ENCODE measurements at places on chromosomes 7 and 10. TPM values are rescaled to one million over a fixed set of nuclear protein-coding genes. Genes with fewer than 3 reads are reported as not detected.

DNA sequence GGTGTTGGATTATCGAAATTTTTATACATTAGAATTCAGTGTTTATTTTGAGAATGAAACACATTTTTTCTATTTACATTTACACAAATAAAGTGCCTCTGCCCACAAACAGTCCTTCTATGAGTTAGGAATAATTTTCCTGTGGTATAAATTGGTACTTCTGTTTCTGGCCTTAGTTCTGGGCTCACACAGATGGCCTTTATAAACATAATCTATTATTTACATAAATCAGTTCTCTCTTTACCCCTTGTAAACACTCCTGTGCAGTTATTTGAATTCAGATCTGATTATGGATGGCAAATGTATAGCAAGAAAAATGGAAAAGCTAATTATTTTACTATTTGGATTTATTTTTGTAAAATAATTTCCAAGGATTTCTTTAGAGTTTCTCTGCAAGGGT lies 143.2 kb downstream of the PRKG1 start:
- DNase-seq = no peak

DNA sequence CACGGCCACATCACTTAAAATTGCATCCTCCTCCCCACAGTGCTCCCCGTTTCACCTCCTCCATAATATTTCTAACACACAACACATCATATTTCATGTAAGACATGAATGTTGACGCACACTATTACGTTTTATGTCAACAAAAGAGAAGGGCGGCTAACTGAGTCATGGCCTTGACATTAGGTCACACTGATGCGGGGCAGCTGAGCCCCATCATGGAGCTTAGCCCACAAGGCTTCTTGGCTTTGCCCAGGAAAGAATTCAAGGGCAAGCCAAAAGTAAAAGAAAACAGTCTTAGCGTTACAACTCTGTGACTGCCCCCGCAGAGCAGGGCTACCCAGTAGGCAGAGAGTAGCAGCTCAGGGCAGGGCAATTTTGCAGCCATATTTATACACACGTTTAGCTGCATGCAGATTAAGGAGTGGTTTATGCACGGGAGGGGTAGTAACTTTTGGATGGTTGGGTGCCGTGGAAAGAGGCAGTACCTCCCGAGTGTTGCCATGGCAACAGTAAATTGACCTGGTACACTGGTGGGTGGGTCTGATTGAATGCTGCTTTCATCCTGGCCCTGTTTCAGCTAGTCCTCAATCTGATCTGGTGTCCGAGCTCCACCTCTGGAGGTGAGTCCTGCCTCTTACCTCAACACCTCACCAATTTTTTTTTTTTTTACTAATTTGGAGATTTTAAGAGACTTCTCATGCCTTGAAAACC lies 156.2 kb upstream of the FRMD4A start:
- no peak for DNase-seq

The SCIN gene
- total RNA-seq = 0.85 TPM

DNA sequence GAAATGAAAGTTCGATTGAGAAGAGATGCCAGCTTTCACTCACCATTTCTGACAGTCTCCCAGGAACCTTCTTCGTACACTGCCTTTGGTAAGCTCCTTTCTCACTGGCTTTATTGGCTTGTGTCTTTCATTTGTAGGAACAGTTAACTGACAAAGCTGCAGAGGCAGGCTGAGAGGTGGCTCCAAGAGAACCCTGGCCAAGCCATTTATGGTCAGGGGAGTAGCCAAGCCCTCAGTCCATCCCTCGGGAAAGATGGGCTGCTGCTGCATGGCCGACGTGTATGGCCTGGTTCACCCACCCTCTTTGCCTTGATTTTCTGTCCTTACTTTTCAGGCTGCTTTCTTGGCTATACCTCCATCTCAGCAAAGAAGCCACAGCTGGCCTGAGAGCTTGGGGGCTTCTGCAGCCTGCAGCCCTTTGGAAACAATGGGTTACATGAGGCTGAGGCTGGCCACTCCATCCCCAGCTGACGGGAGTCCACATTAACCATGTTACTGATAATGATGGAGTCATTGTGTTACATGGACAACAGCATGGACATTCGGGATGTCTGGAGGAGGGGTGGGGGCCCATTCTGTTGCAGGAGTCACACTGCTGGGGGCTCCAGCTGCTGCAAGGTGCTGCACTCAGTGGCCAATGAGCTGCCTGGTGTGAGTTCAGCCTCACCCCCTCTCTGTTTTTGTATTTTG lies at the start of gene OPALIN:
TSS of gene OPALIN (minus strand) at position 152 of the 690 bp plus-strand sequence. CDS start at position 46, 106 bp downstream.
- no peak for DNase-seq

- DNase-seq = no peak
Measured at GRCh38 chr7:12719141-12719919, 31.9 kb downstream of the ARL4A start.

- no peak for DNase-seq
Measured at GRCh38 chr10:11186374-11186773, 168.7 kb downstream of the CELF2 start.

The PAPSS2 gene
- total RNA-seq = 3.7 TPM

- no peak for DNase-seq
Measured at GRCh38 chr7:57769958-57770357, 320.0 kb downstream of the ZNF716 start.

Data from heart left ventricle (tissue), 16 donors.